ENCODE measurements at places on chromosomes 5 and 9. TPM values are rescaled to one million over a fixed set of nuclear protein-coding genes. Genes with fewer than 3 reads are reported as not detected.

TRMO gene
- total RNA-seq = 26.6 TPM

- no peak for DNase-seq
These were observed 177.9 kb upstream of the FST start for GRCh38 chr5:53302529-53302928.

DNA sequence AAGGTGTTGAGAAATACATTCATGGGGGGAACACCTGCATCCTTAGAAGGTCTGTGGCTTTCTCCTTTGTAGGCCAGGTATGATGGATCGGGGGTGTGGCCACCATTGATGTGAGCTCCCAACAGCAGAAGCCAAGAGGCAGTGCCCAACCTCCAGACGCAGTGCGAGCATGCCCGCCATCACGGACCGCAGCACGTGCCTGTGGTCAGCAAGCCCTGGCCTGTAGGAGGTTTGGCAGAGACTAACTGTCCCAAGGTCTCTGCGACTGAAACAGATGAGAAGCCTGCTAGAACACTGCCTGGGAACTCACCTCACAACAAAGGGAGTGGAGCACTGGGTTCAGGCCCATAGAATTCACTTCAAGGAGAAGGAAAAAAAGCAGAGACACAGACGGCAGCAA, 31.9 kb upstream of the ZNF354A start:
- no peak for DNase-seq

DNA sequence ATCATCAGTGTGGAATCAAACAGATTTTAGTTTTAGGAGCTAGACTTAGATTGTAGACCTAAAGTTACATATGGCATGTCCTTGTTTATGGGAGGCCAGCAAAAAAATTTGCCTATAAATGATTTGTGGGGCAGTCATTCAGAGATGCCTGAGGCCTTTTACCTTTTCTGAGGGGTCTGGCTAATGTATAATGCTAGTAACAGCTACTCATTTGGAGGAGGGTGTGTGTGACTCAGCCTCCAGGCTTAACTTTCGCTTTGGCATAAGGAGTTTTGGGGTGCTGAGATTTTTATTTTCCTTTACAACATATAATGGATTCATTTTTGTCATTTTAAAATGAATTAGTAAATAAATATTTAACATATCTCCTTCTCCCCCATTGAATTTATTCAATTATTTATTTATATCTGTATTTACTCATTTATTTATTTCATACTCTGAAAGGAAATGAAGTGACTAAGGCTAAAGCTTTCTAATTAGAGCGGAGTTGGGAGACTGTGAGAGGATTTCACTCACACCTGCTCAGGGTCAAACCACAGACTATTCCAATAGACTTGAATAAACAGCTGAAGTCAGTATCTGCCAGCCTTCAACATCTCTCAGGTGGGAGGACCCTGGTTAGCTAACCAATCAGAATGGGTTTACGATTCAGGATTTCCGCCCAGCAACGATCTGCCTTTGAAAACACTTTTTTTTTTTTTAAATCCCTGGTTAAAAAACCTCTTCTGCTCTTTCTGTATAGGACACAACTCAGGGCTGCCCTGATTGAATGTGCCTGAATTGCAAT, 487.5 kb upstream of the SGCD start:
- DNase-seq = no peak

DNA sequence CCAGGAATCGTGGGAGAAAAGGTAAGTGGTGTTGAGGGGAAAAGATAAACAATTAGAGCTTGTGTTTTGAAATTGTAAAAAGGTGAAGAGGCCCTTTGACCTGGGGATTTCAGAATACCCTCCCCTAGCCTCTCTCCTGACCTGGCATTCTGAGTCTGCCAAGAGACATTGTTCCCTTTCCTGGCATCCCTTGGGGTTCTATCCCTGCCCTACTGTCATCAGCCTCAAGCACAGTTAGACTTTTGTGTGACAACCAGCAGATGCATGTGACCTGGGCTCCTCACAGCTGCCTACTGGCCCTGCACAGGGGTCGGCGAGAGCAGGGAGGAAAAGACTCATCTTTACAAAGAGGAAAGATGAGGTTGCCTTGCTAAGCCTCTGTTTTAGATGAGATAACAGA, 72.2 kb upstream of the ORM1 start:
- DNase-seq = no peak

GRCh38 chr5:79857714-79858409, 133.2 kb downstream of the MTX3 start:
- peak; percentile 86 for DNase-seq

DNA sequence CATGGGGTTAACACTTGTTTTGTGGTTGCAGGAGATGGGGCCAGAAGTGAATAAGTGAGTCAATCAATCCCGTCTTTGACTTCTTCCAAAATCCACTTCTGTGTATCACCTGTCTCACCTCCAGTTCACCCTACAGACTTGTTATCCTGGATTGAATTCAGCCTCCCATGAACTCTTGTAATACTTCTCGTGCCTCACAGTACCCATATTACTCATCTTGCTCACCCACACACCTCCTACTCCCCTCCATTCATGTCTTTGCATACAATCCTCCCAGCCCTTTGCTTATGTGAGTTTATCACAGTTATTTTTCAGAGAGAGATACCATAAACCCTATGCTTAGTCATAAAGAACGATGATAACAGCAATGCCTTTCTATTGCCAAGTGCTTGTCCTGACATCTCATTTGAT, 52.9 kb upstream of the PAPPA start:
- DNase-seq = no peak
